Activated naive CD4-positive, alpha-beta T cell treated with anti-CD3 and anti-CD28 coated beads for 36 hours (primary cell): ENCODE measurements at places on chromosomes 4 and X. TPM values are rescaled to one million over a fixed set of nuclear protein-coding genes. Genes with fewer than 3 reads are reported as not detected.
A peak's percentile ranks its signal among the peaks of the same experiment; 100 is the strongest.

DNA sequence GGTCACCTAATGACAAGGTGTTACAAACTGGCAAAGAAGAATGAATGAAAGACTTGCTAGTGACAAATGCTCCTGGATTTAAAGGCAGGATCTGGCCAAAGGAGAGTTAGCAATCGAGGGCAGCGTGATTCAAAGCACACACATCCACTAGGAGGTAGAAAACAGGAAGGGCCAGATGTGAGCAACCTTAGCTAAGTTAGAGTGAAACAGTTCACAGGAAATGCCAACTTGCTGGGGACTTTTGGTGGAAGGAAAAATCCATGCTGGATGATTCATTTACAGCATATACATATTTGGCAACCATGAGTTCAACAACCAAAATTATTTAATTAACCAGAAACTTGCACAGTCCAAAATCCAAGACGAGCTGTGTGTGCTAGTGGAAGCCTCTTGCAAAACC, 276.9 kb downstream of the PTTG2 start:
- no peak for DNase-seq
- H3K27me3 ChIP-seq: no peaks in the 10 kb centered on the region
- H3K27ac ChIP-seq: no peak overlapping the region
- H3K4me3 ChIP-seq: no peak overlapping the region

The SSX4 gene
- total RNA-seq: not detected

The ADAMTS3 gene
- not detected for total RNA-seq

- peaks cover 45% of the 10 kb centered on the region for H3K4me1 ChIP-seq
- H3K27me3 ChIP-seq: no peaks in the 10 kb centered on the region
- H3K36me3 ChIP-seq: peaks cover 14% of the 10 kb centered on the region
- H3K4me3 ChIP-seq: no peak overlapping the region
- no peak for DNase-seq
Observed at GRCh38 chr4:112173593-112174558, 28.6 kb downstream of the FAM241A start.

DNA sequence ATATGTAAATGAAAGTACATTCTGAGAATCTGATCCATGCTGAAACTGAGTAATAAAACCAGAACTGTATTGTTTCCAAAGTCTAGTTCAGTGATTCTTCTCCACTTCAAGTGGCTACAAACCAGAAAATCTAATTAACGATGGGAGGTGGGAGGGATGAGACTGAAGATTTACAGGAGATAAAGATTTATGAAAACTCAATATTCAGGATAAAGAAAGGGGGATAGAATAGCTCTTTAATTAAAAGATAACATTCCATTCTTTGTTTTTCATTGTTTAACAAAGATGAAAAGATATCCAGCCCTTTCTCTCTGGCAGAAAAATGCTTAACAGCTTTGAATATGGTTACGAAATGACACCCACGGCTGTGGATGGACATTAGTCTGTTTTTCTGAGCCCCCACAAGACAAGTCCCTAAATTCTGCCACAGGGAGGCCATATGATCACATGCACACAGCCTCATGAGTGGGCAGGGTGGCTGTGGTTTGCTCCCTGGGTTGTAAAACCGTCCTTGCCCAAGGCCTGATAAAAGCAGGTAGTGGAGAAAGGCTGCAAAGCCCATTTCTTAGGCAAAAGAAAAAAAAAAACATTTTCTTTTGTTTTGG, 36.4 kb downstream of the TMEM150C start:
- no peaks in the 10 kb centered on the region for H3K4me1 ChIP-seq
- no peaks in the 10 kb centered on the region for H3K36me3 ChIP-seq
- DNase-seq: no peak
- peaks cover 4% of the 10 kb centered on the region for H3K27me3 ChIP-seq

GRCh38 chrX:57899064-57899463, 11.2 kb downstream of the ZXDA start:
- H3K36me3 ChIP-seq: peaks cover 10% of the 10 kb centered on the region
- H3K27ac ChIP-seq: no peak overlapping the region

DNA sequence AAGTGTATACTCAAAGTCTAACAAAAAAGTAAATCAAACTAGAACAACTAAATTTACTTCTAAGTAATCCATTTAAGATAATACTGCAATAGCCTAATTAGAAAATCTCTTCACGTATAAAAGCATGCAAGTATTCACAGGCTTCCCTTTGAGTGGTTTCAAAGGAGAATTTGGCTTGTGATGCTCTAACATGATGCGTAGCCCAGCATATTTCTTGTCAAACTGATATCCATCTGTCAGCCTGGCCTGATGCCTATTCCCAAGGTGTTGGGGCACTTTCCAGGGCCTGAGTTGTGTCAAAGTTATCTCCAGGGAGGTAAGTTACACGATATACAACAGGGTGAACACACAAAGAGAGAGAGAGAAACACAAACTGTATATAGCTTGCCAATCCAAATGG, 287.0 kb upstream of the MAGEB18 start:
- no peak for DNase-seq
- H3K4me1 ChIP-seq: no peaks in the 10 kb centered on the region
- H3K4me3 ChIP-seq: no peak overlapping the region
- H3K27ac ChIP-seq: no peak overlapping the region
- no peaks in the 10 kb centered on the region for H3K36me3 ChIP-seq
- no peaks in the 10 kb centered on the region for H3K27me3 ChIP-seq

The PAGE2B gene
- 0.48 TPM for total RNA-seq

The TBX22 gene
- total RNA-seq: not detected

DNA sequence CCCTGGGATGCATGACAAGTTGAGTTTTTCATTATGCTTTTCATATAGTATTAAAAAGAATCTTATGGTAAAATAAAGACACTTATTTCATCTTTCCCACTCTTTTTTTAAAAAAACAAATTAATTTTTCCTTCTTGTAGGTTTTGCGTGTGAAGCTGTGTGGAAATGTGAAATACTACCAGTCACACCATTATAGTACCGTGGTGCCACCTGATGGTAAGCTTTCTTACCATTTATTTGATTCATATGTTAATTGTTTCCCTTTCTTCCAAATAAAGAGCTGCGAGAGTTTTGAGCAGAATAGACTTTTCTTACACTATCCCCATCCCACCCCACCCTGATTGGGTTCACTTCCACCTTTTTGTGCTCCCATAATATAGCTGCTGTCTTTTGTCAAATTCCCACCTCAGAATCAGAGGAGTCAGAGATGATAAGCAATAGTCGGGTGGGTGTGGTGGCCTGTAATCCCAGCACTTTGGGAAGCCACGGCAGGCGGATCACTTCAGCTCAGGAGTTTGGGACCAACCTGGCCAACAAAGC, 44.3 kb downstream of the CASP6 start:
- H3K27ac ChIP-seq: no peak overlapping the region
- H3K4me3 ChIP-seq: no peak overlapping the region
- peaks cover 5% of the 10 kb centered on the region for H3K36me3 ChIP-seq
- H3K27me3 ChIP-seq: no peaks in the 10 kb centered on the region

- DNase-seq: no peak
- H3K4me3 ChIP-seq: no peak overlapping the region
- H3K4me1 ChIP-seq: peaks cover 2% of the 10 kb centered on the region
- no peaks in the 10 kb centered on the region for H3K36me3 ChIP-seq
- peaks cover 8% of the 10 kb centered on the region for H3K27me3 ChIP-seq
Observed at GRCh38 chr4:158203436-158203835, 6.8 kb upstream of the TMEM144 start.

GRCh38 chrX:100658941-100659381, 15.0 kb downstream of the SRPX2 start:
- no peak overlapping the region for H3K4me3 ChIP-seq
- no peak overlapping the region for H3K27ac ChIP-seq
- DNase-seq: no peak
- H3K4me1 ChIP-seq: no peaks in the 10 kb centered on the region

- no peaks in the 10 kb centered on the region for H3K4me1 ChIP-seq
- no peaks in the 10 kb centered on the region for H3K36me3 ChIP-seq
- H3K4me3 ChIP-seq: no peak overlapping the region
- no peak overlapping the region for H3K27ac ChIP-seq
- DNase-seq: no peak
Observed at GRCh38 chr4:76616526-76616925, 181.5 kb downstream of the SHROOM3 start.

The RASGEF1B gene
- 6.7 TPM for total RNA-seq

DNA sequence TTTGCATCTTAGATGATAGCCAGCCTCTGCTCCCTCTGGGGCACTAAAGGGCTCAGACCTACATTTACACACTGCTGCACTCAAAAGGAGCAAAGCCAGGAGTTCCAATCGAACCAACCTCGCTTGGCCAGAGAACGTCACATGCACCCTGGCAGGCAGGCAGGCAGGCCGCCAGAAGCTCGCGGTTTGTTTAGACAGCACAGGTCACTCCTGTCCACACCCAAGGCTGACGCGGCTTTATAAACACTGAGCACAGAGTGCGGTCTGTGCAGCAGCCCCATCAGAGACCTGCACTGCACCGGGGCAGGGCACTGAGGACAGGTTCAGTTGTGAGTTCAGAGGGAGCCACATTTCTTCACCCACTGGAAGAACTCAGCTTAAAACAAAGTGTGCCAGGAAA, 143.9 kb downstream of the BCOR start:
- peaks cover 12% of the 10 kb centered on the region for H3K4me1 ChIP-seq
- no peaks in the 10 kb centered on the region for H3K27me3 ChIP-seq
- DNase-seq: no peak
- no peak overlapping the region for H3K4me3 ChIP-seq
- no peaks in the 10 kb centered on the region for H3K36me3 ChIP-seq
- H3K27ac ChIP-seq: no peak overlapping the region

DNA sequence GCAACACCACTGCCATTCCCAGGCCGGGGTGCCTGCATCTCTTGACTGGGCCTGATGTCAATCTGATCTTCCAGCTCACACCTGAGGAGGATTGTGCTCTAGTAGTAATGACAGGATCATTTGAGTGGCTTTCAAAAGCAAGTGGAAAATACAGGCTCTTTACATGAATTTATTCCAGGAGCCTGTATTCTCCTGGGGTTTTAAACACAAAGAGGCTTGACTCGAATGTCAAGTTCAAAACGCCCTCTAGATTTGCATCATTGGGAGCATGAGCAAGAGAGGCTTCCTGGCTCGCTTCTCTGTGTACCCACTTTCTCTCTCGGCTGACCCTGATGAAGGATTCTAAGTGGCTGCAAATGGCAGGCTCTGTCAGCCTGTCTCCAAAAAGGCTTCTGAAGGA, 199.5 kb upstream of the PUDP start:
- H3K36me3 ChIP-seq: no peaks in the 10 kb centered on the region
- H3K27me3 ChIP-seq: no peaks in the 10 kb centered on the region
- no peaks in the 10 kb centered on the region for H3K4me1 ChIP-seq
- no peak for DNase-seq

- H3K27ac ChIP-seq: no peak overlapping the region
- no peaks in the 10 kb centered on the region for H3K4me1 ChIP-seq
- peaks cover 2% of the 10 kb centered on the region for H3K36me3 ChIP-seq
Observed at GRCh38 chrX:137574784-137575293, 8.9 kb downstream of the ZIC3 start.

The PITX2 gene
- not detected for total RNA-seq

- DNase-seq: peak; percentile 21
- peaks cover 56% of the 10 kb centered on the region for H3K4me1 ChIP-seq
- no peak overlapping the region for H3K4me3 ChIP-seq
- H3K36me3 ChIP-seq: peaks cover 13% of the 10 kb centered on the region
- no peaks in the 10 kb centered on the region for H3K27me3 ChIP-seq
Observed at GRCh38 chrX:130179579-130180215, 7.9 kb downstream of the RAB33A start.

DNA sequence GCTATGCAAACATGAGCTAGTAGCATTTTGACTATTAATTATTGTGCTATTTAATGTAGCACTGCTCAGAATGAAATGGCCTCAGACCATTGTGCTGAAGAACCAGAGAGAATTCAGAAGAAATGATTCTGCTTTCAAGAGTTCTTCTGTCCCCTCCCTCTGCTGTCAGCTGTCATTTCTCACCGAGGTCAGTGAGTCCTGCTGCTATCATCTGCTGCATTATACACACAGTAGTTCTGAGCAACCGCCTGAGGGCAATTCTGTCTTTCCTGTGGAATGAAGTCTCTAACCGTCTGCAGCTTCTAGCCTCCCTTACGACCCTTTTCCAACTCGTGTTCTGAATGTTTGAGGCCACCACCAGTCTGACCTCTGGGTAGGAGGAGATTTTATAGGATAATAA, 249.4 kb downstream of the HNRNPD start:
- H3K4me3 ChIP-seq: no peak overlapping the region
- no peaks in the 10 kb centered on the region for H3K27me3 ChIP-seq
- H3K36me3 ChIP-seq: no peaks in the 10 kb centered on the region

DNA sequence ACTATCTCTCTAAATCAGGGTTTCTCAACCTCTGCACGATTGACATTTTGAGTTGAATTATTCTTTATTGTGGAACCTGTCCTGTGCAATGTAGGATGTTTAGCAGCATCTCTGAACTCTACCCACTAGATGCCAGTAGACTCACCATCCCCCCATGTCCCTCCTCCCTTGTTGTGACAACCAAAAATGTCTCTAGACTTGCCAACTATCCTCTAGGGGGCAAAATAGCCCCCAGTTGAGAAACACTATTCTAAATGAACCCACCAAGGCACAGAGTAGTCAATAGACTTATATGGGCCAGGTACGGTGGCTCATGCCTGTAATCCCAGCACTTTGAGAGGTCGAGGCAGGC, 49.1 kb upstream of the GAB1 start:
- no peak overlapping the region for H3K4me3 ChIP-seq
- no peaks in the 10 kb centered on the region for H3K4me1 ChIP-seq
- DNase-seq: no peak
- H3K27me3 ChIP-seq: peaks cover 2% of the 10 kb centered on the region
- H3K27ac ChIP-seq: no peak overlapping the region

The TRIM60 gene
- not detected for total RNA-seq

DNA sequence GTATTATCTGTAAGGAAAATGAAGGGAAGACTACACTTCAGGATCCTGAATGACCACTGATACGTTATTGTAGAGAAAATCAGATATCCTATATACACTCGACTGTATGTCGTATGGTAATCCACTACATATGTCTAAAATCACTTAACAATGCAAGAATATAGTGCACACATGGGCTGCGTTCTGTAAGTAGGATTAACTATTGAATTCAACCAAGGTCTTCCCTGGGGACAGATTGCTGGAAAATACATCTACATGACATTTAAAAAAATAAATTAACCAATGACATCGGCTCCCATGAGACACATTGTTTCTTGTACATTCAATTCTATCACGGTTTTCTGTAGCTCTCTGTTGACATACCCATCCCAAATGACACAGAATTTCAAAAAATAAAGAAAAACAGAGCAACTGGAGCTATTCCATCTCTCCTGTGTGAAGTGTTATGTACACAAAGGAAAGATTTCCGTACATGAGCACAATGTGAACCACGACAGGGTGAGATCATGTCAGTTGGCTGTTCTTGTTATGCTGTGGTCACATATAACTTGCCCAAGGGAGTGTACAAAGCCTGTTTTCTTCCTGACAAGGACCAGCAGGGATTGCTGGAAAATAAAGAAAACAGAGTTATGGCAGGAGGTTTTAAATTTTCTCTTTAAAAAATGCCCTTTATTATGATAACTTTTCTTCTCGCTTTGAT, 6.1 kb downstream of the ENOX2 start:
- H3K36me3 ChIP-seq: peaks cover 10% of the 10 kb centered on the region
- peaks cover 11% of the 10 kb centered on the region for H3K4me1 ChIP-seq
- H3K27ac ChIP-seq: no peak overlapping the region

DNA sequence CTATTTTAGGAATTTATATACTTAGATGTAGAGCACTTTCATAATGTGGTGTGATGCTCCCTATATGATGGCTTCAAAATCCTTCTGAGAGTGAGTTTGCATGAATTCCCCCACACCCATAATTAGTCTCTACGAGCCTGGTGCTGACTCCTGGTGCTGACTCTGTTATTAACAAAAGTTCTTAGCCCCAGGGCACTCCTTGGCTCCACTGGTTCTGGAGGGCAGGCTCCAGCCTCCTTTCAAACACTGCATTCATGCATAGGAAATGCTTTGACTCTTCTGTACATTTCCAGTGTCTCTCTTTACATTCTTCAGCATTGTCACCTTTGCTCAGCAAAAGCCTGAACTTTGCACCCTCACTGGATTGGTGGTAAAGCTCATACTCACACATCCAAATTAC, 64.0 kb downstream of the LNX1 start:
- no peak for DNase-seq
- H3K36me3 ChIP-seq: no peaks in the 10 kb centered on the region
- no peak overlapping the region for H3K27ac ChIP-seq

The BMPR1B gene
- 0.10 TPM for total RNA-seq

The IGFBP7 gene
- 0.17 TPM for total RNA-seq
